ENCODE measurements at places on chromosomes 4 and X.

DNA sequence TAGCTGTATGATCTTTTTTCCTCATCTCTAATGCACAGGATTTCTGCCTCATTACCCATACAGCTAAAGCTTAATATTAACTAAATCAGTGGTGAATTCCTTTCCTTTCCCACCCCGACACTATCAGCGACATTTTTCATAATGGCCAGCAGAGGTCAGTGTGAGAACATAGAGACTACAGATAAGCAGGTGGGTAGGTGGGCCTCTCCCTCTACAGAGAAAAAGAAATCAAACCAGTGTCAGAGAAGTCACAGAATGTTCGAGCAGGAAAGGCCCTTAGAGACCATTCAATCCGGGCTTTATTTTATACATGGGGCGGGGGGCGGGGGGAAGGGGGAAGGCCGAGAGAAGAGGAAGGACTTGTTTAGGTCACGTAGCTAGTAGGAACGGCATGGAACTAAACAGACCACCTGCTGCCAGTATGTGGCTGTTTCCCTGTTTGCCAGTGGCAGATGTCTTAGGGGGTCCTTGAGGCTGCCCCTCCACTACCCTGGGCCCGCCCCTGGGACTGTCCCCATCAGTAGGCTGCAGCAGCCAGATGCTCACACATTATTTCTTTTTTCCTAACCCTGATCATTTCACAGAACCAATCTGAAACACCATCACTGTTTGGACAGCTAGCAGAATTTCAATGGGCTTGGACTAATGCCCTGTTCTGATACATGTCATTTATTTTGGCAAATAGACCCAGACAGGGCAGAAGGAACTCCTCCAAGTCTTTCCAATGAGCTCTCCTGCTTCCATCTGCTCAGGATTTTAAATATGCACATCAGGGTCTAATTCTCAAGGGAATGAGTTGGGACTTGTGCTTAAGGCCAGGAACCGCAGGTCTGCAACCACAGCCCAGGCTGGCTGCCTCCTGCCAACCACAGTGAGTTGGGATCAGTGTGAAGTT is 133.4 kb downstream of the ATG4A start:
- no peak for DNase-seq

DNA sequence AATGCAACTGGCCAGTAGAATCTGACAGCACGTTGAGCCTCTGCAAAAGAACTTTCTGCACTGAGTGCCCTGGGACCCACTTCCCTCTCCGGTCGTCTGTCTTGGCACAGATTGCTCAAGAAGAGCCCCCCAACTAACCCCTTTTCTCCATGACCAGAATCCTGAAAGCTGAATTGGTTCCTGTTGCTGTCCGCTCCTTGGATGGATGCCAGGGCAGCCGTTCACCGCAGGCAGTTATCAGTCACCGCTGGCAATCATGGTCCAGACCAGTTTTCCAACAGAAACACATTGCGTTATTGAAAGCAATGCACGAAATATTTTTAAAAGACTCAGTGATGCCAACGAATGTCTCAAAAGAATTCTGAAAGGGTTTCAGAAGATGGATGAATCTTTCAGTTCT is 733.7 kb upstream of the FRG1 start:
- no peak for DNase-seq

DNA sequence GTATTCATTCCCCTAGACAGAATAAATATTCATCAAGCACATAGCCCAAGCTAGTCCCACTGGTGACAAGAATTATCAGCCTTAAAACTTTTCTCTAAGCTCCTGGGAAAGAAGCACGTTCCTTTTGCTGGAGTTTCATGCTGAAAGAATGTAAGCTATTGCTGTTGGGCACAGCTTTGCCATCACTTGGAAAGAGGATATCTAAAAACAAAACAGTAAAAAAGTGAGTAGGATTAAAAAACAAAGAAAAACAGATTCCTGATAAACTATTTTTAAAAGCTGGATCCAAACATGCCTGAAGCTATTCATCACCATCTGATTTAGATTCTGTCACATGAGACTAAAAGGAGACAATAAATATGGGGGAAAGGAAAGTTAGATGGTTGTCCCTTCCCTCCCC is 176.8 kb downstream of the SCFD2 start:
- no peak for DNase-seq

DNA sequence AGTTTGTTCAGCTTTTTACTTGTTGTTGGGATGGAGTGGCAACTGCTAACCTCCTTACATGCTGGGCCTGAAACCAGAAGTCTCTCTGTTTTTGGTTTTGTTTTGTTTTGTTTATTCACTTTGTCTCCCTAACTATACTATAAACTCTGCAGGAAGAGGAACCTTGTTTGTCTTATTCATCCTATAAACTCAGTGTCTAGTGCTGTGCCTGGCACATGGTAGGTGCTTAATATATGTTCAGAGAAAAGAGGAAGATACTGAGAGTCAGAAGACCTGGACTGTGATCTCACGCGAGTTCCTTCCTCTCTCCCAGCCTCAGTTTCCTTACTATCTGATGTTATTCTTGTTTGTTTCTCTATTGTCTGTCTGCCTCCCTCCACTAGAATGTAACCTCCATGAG is 71.3 kb downstream of the PRPS1 start:
- DNase-seq = no peak

GRCh38 chr4:98688411-98689290 is 30.2 kb upstream of the TSPAN5 start:
- DNase-seq = peak; percentile 27

DNA sequence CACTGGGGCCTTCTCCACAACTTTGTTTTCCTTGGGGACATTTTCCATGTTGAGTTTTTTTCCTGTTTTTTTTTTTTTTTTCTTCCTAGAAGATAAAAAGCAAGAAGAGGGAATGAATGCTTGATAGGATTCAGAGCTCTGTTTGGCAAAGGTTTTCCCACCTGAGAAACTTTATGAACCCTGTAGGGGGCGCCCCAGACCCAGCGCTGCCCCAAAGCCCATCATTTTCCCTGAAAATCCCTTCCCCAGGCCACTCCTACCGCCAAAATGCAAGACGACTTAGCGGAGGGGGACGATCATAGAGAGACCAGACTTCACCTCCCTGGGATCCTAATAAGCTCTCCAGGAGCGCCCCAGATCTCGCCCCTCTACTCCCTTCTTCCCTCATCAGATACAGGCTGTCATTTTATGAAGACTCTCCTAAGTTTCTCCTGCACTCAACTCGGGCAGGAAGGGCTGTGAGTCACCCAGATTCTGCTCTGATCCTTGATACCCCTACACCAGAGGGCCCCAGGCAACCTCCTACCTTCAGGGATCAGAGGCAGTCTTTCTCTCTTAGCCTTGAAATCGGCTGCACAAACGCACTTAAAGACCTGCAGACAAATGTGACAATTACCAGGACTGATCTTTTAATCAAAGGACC is 1.4 kb downstream of the BEX5 start:
- DNase-seq = peak; percentile 1

DNA sequence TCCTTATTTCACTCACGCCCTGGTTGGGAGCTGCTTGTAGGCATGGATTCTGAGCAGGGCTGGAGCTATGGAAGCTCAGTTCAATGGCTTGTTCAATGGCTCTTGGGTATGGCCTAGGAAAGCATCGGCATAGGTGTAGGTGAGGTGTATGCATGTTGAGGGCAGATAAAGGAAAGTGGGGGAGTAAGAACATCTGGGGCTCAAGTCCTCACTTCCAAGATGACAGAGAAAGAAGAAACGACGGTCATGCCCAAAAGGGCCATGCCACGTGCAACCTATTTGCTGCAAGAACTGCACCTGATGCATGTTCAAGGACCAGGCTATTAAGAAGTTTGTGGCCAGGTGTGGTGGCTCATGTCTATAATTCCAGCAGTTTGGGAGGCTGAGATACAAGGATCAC is 23.4 kb downstream of the SCD5 start:
- no peak for DNase-seq

Data from activated CD4-positive, alpha-beta T cell treated with anti-CD3 and anti-CD28 coated beads for 4 hours (primary cell).